ENCODE measurements at places on chromosomes 7 and 10.

DNA sequence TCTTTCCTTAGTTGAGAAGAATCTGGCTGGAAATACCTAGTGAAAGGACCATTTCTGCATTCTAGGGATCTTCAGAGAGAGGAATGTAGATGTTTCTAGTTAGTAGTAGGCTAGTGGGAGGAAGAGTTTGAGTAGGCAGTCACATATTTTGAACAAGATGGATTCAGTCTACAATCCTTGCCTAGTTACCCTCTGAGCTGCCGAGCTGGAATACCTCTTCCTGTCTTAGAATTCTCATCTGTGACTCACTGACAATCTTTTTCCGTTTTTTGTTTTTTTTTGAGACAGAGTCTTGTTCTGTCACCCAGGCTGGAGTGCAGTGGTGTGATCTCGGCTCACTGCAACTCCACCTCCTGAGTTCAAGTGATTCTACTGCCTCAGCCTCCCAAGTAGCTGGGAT is 30.7 kb upstream of the PLPP4 start:
- no peak for DNase-seq

- no peak for DNase-seq
Observed at GRCh38 chr10:1183701-1184100, 127.5 kb downstream of the WDR37 start.

- DNase-seq, result no peak
Observed at GRCh38 chr10:9076066-9076465, 1021.6 kb downstream of the GATA3 start.

GRCh38 chr10:4804465-4804864 is 21.5 kb upstream of the AKR1E2 start:
- DNase-seq, result no peak

- no peak for DNase-seq
Observed at GRCh38 chr7:40220421-40220911, 85.7 kb downstream of the SUGCT start.

- no peak for DNase-seq
Observed at GRCh38 chr10:78357141-78358063, 323.7 kb downstream of the RPS24 start.

- no peak for DNase-seq
Observed at GRCh38 chr7:25669281-25669781, 441.0 kb upstream of the NPVF start.

- no peak for DNase-seq
Observed at GRCh38 chr10:117005026-117005526, at the start of gene SHTN1. TSS of gene SHTN1 (minus strand) at chr10:117005187. CDS start at chr10:117005079, 108 bp downstream.

- no peak for DNase-seq
Observed at GRCh38 chr7:112082306-112082705, 123.9 kb downstream of the DOCK4 start.

GRCh38 chr7:30896783-30897637 is 14.6 kb upstream of the AQP1 start:
- DNase-seq, result no peak

DNA sequence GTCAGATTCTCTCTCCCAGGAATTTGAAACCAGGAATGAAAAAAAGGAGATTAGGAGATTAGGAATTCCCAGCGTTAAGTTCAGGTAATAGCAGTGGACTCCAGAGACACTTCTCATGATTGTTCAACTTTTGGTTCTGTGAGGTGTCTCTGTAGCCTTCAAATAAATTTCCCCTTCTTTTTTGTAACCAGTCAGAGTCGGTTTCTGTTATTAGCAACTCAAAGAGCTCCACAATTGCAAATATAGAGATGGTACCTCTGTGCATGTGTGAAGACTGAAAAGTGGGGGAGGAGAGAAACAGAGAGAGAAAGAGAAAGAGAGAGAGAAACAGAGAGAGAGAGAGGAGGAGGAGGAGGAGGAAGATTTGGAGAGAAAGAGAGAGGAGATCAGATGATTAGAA is 112.8 kb upstream of the STEAP1B start:
- DNase-seq, result no peak

- no peak for DNase-seq
Observed at GRCh38 chr7:102117743-102118142, 168.9 kb upstream of the SH2B2 start.

- DNase-seq, result no peak
Observed at GRCh38 chr10:32155075-32155516, 98.9 kb upstream of the KIF5B start.

DNA sequence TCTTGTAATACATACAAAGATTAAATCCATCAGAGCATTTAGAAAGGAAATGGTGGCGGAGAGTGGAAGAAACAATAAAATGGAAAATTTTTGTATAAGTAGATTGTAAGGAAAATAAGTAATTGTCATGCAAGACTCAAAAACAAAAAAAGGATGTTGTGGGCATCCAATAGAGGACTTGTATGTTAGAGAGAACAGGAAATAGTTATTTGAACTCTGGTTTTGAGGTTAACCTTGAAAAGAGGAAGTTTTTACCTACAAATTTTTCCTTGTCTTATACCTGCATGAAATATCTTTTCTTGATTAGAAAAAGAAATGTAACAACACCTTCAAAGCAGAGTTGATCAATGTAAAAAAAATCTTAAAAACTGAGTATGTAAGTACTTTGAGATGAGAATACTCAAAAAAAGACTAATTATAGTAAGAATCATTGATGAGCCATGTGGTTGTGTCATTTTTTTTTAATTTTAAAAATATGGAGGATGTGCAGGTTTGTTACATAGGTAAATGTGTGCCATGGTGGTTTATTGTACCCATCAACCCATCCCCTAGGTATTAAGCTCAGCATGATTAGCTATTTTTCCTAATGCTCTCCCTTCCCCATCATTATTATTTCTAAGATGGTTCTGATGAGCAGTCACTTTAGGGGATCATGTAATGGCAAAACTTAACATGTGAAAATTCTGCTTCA is 11.9 kb downstream of the TMEM106B start:
- DNase-seq, result no peak

- DNase-seq, result no peak
Observed at GRCh38 chr10:77782328-77783061, 144.1 kb downstream of the DLG5 start.

DNA sequence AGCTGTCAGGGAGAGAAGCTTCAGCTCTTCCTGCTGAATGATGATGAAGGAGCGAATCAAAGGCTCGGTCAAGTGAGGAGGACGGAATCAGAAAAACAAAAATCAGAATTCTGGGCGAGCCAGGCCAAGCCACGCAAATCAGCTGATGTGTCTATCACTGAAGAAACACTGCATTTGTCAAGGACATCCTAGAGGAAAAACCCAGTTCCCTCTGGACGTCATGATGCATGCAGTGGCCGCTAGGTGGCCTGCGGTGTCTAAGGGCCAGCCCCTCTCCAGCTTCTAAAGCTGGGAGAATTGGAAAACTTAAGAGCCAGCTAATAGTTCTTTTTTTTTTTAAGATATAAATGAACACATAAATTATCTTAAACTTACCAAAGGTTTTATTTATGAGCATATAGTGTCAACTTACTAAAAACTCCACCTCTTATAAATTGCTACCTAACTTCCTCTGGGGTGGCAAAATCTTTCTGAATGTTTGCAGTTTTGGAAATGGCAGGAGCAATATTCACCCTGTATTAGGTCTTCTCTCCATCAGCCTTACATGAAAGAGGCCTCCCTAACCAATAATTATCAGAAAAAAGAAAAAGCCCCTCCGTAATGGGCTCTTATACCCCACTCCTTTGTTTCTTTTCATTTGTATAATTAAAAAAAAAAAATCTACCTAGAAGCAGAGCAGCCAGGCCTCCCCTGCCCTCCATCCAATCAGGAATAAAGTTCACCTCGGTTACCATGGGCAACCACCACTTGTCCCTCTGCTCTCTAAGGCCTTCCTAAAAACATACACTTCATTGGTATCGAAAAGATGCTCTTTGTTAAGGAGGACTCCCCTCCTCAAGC is 186.8 kb downstream of the USP6NL start:
- no peak for DNase-seq

GRCh38 chr7:15197042-15197977 is 294.8 kb upstream of the DGKB start:
- DNase-seq, result no peak

- DNase-seq, result no peak
Observed at GRCh38 chr10:34575882-34576281, 239.2 kb downstream of the PARD3 start.

- DNase-seq, result no peak
Observed at GRCh38 chr10:122286867-122287266, 15.8 kb downstream of the BTBD16 start.

- DNase-seq, result no peak
Observed at GRCh38 chr10:20919481-20919880, 22.4 kb upstream of the NEBL start.

DNA sequence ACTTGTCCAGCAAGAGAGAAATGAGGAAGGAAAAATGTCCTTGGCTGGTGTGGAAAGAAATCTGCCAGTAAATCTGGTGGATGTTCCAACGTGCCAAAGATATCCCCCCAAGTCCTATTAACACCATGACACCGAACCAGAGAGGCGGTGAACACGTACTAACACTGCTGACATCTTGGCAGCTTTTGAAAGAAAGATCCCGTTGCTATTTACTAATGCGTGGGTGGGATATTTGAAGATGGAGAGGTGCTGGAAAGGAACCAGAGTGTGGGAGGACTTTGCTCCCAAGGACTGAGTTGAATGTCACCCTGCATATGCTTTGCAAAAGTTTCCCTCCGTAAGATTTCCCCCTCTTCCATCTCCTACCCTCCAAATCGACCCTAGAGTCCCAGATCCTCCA is 7.9 kb downstream of the CCDC3 start:
- DNase-seq, result no peak

DNA sequence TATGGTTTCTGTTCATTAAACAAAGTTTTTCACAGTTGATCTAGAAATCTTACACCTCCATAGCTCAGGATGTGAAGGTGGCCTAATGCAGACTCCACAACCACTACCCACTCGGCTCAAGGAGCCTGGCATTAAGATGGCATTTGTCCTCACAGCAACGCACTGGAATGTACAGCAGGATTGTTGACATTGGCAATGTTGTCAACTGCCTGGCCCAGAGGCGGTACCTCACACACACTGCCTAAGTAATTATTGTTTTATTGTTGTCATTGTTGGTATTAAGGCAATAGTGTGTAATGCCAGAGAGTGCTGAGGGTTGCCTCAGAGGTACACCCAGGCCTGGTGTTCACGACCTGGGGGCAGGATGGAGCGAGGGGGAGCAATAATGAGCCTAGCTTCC is 38.3 kb downstream of the LRRC18 start:
- DNase-seq, result no peak

GRCh38 chr10:45438466-45439090 is 64.6 kb downstream of the ALOX5 start:
- DNase-seq, result no peak

GRCh38 chr7:143216151-143216550 is 5.7 kb upstream of the TAS2R40 start:
- DNase-seq, result no peak

- DNase-seq, result no peak
Observed at GRCh38 chr10:46228563-46229071, 58.2 kb upstream of the ANTXRL start.

DNA sequence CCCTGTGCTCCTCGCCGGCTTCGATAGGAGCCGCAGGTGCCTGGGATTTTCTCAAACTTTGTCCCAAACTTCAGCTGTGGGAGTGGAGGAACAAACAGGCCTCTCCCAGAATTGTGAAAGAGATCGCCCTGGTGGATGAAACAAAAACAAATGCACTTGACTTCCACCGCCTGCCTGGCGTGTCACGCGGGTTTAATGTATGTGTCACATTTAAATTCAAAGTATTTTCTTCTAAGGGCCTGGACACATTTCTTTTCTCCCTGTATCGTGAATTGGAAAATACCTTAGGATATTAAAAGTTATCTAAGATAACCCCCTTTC is 694 bp upstream of the WASL start:
- no peak for DNase-seq
